ENCODE measurements at places on chromosomes 16 and 17.

DNA sequence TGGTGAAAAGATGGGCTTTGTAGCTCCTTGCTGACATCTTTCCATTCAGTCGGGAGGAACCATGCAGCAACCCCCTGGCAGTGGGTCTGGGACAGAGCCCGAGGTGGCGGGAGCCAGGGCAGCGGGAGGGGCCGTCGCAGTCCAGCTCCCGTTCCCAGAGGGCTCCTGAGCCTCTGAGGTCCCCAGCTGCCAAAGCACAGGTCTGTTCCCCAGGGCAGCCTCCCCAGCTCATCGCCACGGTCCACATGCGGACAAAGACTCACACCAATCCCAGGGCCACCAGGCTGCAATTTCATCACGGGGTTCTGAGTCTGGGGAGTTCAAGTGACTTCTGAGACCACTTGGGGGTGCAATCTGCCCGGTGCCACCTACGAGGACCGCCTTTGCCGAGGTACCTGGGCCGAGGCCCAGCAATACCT is 196.0 kb downstream of the RBFOX3 start:
- no peak for DNase-seq

- no peak for DNase-seq
Observed at GRCh38 chr17:76253841-76254240, 11.3 kb upstream of the UBALD2 start.

DNA sequence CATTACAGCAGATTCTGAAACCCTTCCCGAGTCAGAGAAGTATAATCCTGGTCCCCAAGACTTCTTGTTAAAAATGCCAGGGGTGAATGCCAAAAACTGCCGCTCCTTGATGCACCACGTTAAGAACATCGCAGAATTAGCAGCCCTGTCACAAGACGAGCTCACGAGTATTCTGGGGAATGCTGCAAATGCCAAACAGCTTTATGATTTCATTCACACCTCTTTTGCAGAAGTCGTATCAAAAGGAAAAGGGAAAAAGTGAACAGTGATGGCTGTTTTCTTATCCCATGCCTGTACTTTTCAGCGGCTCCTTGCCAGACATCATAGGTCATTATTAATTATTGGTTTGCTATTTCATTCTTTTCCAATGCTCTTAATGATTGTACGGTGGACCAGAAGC is 28.1 kb downstream of the ERCC4 start:
- DNase-seq: no peak

DNA sequence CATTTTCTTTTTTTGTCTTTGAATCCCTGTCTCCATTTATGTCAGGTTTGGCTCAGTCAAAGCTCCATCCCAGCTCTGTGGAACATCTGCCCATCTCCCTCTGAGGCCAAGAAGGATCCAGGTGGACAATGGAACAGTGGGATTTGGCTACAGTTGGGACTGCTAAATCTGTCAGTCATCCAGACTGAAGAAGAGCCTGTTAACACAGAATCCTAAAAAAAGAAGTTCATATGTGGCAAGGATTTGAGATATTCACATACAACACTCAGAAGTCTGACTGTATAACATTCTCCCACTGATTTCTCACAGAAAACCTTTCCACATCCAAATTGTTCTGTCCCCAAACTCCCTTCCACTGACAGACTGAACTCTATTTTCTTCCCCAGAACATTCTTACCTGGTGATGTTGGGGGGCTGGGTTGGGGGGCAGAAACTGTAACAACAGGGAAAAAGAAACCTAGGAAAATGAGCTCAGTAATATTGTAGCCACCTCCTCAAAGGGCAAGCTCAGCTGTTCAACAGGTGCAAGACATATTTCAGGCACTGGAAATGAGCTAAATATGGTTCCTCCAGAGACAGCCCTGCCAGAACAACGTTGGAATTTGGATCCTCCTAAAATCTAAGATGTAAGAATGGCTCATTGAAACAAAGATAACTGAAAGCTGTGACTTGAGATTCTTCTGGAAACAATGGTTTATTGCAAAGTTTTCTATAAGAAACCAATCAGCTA is 301.5 kb upstream of the CDH5 start:
- no peak for DNase-seq

DNA sequence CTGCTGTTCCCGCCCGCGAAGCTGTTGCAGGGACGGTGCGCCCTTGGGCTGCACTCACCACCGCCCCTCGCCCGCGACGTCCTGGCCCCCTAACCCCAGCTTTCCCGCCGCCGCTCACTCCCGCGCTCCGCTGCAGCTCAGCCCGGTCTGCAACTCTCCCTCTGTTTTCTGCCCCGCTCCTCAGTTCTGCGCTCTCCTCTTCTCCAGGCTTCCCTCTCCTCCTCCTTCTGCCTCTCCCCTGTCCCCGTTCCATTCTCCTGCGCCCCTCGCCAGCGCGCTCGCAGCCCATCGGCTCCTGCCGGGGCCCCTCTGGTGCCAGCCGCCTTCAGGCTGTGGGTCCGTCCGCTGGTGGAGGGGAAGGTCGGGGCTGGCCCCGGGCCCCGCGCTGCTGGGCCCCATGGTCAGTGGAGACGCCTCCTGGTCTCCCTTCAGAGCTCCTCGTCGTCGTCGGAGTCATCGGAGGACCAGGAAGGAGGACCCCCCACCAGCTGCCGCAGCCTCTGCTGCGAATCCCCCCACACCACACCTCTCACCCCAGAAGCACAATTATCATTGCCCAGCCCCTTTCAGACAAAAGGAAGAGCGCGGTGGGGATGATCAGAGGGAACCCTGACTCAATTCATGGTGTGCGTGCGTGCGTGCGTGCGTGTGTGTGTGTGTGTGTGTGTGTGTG is 223.2 kb upstream of the FOXF1 start:
- no peak for DNase-seq

DNA sequence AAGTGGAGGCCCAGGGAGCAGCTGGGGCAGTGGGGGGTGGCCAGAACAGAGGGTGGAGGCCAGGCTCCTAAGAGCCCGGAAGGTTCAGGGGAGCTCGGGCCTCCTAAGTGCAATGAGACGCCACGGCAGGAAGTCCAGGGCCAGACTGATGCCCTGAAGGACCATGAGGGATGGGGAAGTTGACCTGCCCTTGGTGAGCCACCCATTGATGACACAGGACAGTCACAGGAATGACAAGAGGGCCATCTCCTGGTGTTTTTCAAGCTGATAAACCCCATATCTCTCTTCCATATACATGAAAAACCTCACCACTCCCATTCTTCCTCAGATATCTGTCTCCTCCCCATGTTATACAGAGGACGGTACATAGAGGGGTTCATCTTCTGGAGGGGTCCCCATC is 5.8 kb upstream of the MRPL58 start:
- no peak for DNase-seq

DNA sequence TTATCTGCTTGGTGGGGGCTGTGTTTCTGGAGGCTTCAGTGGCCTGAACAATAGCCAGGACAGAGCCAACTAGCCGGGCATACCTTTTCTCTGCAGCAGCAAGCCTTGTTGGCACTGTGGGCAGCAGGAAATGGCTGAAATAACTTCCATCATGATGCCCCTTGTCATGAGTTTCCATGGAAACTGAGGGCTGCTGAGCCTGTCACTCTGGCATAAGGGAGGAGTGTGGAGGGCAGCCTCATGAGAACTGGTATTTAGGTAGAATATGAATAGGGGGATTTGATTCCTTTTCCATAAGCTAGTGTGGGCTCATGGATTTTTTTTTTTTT is 39.4 kb downstream of the PLCG2 start:
- DNase-seq: no peak

DNA sequence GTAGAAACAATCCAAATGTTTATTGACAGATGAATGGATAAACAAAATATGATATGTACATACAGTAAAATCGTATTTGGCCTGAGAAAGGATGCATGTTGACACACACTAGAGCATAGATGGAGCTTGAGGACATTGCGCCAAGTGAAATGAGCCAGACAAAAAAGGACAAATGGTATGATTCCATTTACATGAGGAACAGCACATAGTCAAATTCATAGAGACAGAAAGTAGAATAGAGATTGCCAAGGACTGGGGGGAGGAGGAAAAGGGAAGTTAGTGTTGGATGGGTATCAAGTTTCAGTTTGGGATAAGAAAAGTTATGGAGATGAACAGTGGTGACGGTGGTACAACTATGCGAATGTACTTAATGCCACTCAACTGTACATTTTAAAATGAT is 47.9 kb downstream of the COPRS start:
- DNase-seq: no peak

DNA sequence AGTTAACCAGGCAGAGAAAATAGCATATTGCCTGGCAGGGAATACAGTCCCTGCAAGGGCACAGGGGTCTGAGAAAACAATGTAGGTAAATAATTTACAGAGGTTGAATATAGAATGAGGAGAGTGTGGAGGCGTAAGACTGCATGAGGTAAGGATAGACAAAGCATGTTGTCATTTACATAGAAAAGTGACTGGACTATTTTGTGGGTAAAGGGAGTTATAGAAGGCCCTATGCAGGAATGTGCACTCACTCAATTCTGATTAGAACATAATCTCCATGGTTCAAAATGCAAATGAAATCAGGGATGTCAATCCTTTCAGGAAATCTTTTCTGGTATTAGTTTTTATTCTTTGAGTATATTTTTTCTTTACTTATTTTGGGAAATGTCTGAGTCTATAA is 285.7 kb upstream of the SALL1 start:
- no peak for DNase-seq

GRCh38 chr17:17539591-17539990 is 43.4 kb upstream of the RASD1 start:
- DNase-seq: no peak

DNA sequence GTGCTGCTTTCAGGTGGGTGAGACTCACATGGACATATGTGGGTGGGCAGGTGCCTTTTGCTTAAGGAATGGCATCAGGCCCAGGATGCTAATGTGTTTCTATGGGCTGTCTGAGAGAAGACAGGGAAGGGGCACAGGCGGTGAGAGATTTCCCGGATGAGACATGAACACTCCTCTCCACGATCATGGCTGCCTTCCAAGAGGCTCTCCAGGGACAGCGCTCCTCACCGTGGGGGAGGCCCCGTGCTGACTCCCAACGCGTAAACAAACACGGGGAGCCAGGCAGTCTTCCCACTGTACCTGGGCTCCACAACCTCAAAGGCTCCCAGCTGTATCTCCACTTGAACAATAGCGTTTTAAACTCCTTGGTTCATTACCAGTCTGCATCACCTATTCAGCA is 42.8 kb downstream of the CDK5R1 start:
- no peak for DNase-seq

- no peak for DNase-seq
Observed at GRCh38 chr17:58271216-58271931, 9.4 kb downstream of the MPO start.

GRCh38 chr16:84823484-84823883 is 3.7 kb downstream of the CRISPLD2 start:
- peak; percentile 79 for DNase-seq

DNA sequence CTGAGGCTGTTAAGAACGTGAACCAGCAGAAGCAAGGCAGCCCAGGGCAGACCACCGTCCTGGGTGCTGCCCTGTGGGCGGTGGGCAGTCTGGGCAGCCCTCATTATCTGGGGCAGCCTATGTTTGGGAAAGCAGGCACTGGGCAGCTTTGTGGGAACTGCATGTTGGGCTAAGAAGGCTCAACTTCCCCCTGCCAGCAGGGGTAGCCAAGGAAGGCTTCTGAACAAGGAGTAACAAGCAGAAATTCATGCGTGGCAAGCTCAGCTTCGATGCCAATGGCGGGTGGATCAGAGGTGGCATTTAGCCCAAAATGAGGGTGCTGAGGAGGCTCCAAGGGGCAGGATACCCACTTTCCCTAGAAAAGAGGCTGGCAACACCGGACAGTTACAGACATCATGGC is 42.7 kb upstream of the METRNL start:
- no peak for DNase-seq

GRCh38 chr16:27127308-27127707 is 60.6 kb downstream of the C16orf82 start:
- DNase-seq: no peak

DNA sequence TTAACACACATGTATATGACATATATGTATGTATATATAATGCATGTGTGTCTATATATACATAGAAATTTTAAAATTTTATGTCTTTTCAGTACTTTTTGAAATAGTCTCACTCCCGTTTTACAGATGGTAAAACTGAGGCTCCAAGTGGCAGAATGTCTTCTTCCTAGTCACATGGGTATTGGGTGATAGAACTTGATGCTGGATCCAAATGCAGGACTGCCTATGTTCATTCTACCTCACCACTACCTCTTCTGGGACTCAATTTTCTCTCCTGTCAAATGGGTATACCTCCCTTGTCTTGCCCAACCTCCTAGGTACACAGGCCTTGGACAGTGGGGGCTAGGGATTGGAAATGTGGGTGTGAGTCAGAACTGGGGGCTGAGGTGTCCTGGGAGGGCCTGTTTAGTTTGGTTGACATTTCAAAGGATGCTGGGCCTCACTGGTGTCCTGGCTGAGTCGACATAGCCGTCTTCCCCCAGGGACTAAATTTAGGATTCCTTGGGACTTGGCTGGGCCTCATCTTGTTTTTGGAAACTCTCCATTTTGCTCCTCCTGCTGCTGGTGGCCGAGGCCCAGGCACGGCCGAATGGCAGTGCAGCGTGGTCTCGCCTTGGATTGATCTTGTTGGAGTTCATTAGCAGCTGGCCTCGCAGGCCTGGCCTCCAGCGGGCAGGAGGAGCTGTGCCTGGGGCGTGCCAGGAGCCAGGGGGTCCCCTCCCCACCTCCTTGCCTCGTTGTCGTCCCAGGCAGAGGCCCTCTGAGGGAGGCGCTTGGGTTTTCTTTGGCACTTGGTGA is 25.9 kb downstream of the NKD1 start:
- no peak for DNase-seq

DNA sequence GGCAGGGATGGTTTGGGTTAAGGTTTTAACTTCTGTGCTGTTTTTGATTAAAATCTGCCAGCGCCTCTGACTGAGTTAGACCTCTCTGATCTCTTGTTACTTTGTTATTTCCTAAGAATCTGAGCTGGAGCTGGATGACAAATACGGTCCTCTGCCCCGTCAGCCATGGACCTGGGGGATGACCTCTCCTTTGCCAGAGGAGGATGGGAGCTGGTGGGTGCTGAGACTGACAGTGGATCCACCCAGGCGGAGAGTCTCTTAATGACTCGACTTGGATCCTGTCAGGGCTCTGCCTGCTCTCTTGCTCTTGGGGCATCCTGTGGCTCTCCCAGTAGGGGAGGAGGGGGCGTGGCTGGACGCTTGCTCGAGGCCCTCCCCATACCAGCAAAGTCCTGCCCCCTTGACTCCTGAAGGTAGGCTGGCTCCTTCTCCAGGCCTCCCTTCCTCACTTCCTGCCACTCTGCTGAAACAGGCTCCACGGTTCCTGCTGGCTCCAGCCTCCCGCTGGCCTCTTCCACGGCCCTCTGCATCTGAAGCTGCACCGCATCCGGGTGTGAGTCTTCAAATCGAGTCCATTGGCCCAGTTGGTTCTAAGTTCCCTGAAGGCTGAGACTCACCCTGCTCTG is 24.8 kb upstream of the MAP3K14 start:
- DNase-seq: peak; percentile 99

DNA sequence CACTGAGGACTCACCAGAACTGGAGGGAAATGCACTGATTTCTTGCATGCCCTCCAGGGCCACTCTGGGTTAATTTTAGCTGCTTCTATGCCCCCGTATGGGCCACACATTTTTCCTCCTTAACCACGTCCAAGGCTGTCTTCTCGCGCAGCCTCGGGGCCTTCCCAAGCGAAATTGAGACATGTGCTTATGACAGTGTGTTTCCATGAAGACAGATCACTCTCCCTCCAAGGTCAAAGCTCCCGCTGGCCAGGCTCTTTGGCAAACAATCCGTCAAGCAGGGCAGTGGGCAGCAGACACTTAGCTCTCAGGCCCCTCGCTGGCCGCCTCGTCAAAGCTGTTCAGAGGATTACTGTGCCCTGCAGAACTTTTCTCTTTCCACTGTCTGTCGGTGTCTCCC is 243.0 kb upstream of the N4BP1 start:
- DNase-seq: no peak

- peak; percentile 88 for DNase-seq
Observed at GRCh38 chr17:2416010-2416734, 15.3 kb upstream of the MNT start.

- DNase-seq: no peak
Observed at GRCh38 chr16:51722467-51722866, 571.4 kb upstream of the SALL1 start.

Data from ELR (cell line).